ENCODE measurements at places on chromosomes 7 and 10.

DNA sequence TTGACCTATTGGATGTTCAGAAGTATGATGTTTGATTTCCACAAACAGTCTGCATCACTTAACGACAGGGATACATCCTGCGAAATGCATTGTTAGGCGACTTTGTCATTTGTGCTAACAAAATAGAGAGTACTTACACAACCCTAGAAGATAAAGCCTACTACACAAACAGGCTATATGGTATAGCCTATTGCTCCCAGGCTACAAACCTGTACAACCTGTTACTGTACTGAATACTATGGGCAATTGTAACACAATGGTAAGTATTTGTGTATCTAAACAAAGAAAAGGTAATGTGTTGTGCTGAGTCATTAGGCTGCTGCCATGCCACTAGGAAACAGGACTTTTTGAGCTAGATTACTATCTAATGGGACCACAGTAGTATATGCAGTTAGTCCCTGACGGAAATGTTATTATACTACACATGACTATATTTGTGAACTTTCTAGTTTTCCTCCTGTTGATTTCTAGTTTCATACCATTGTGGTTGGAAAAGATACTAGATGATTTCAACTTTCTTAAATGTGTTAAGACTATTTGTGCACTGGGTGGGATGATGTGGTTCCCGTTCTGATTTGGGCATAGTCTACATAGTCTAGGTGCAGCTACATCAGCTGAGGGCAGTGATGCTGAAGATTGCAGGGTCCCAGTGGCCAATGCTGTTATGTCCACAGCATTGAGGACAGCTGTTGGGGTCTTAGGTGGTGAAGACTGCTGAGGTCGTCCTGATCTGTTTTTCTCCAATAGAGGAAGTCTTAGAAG lies 161.7 kb downstream of the HTR7 start:
- H3K4me3 ChIP-seq = no peak overlapping the region
- peaks cover 3% of the 10 kb centered on the region for H3K4me1 ChIP-seq
- H3K27ac ChIP-seq = no peak overlapping the region
- peaks cover 27% of the 10 kb centered on the region for H3K27me3 ChIP-seq
- DNase-seq = peak; percentile 16

- H3K27me3 ChIP-seq = no peaks in the 10 kb centered on the region
- H3K27ac ChIP-seq = no peak overlapping the region
- no peak for DNase-seq
- H3K4me3 ChIP-seq = no peak overlapping the region
These were observed 146.6 kb downstream of the C10orf105 start for GRCh38 chr10:71572962-71573361.

DNA sequence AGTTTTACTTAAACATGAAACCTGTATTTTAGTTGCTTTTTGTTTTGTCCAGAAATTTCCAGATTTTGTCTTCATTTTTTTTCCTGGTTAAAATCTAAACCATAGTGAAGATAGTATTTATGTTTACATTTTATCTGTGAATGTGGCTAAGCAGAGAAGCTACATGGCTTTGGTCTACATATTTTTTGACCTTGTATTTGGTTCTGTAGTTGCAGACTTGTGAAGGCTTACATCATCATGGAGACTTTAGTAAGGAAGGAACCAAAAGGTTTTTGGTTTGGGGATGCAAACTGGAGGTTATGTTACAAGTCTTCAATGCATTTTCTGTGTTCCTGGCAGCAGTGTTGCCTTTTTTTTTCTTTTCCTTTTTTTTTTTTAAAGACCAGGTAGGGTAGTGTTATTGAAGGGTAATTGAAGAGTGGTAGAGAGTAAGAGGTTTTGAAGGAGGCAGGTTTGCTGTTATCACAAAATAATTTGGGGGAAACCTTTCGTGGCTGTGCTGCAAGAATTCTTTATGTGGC lies 30.9 kb upstream of the VDAC2 start:
- no peak overlapping the region for H3K4me3 ChIP-seq
- peaks cover 34% of the 10 kb centered on the region for H3K4me1 ChIP-seq

- DNase-seq = no peak
- no peak overlapping the region for H3K4me3 ChIP-seq
- H3K27me3 ChIP-seq = no peaks in the 10 kb centered on the region
- no peak overlapping the region for H3K27ac ChIP-seq
- H3K36me3 ChIP-seq = no peaks in the 10 kb centered on the region
- H3K4me1 ChIP-seq = no peaks in the 10 kb centered on the region
These were observed 15.6 kb downstream of the CALCR start for GRCh38 chr7:93558705-93559614.

- no peaks in the 10 kb centered on the region for H3K27me3 ChIP-seq
- peaks cover 40% of the 10 kb centered on the region for H3K36me3 ChIP-seq
- no peak overlapping the region for H3K4me3 ChIP-seq
- H3K27ac ChIP-seq = peak overlapping the region; percentile 39
- no peak for DNase-seq
These were observed 33.0 kb downstream of the KIF5B start for GRCh38 chr10:32023264-32023663.

GRCh38 chr10:133117036-133117687 lies 29.4 kb downstream of the ADGRA1 start:
- DNase-seq = no peak
- no peak overlapping the region for H3K27ac ChIP-seq
- no peaks in the 10 kb centered on the region for H3K27me3 ChIP-seq
- H3K4me1 ChIP-seq = no peaks in the 10 kb centered on the region
- no peaks in the 10 kb centered on the region for H3K36me3 ChIP-seq

GRCh38 chr10:81873932-81874816 lies 820 bp upstream of the NRG3 start:
- H3K27ac ChIP-seq = no peak overlapping the region
- H3K4me1 ChIP-seq = peaks cover 11% of the 10 kb centered on the region
- H3K4me3 ChIP-seq = no peak overlapping the region
- H3K27me3 ChIP-seq = peaks cover 41% of the 10 kb centered on the region
- peak; percentile 18 for DNase-seq

DNA sequence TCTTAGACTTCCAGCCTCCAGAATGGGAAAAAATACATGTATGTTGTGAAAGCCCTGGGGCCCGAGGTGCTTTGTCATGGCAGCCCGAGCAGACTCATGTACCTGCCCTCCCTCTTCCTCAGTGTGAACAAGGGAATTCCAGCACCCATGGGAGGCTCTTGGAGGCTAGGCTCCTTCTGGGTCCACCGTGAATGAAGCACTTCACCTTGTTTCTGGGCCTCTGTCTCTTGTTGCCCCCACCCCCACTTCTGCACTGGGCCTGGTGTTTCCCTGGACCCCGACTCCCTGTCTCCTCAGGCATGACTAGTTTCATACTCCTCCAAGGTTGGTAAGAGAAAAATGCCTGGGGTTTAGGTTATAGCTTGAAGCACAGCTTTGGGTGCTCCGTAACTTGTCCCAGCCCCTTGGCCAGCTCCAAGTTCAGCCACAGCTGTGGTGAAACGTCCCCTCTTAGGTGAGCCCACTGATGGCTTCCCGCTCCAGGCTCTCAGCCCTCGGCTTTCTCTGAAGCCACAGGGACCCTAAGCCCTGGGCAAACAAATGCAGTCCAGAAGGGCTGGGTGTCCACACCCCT lies 30.2 kb upstream of the ARHGAP22 start:
- DNase-seq = no peak
- peaks cover 30% of the 10 kb centered on the region for H3K27me3 ChIP-seq
- H3K4me3 ChIP-seq = no peak overlapping the region
- peaks cover 16% of the 10 kb centered on the region for H3K4me1 ChIP-seq
- H3K36me3 ChIP-seq = no peaks in the 10 kb centered on the region

DNA sequence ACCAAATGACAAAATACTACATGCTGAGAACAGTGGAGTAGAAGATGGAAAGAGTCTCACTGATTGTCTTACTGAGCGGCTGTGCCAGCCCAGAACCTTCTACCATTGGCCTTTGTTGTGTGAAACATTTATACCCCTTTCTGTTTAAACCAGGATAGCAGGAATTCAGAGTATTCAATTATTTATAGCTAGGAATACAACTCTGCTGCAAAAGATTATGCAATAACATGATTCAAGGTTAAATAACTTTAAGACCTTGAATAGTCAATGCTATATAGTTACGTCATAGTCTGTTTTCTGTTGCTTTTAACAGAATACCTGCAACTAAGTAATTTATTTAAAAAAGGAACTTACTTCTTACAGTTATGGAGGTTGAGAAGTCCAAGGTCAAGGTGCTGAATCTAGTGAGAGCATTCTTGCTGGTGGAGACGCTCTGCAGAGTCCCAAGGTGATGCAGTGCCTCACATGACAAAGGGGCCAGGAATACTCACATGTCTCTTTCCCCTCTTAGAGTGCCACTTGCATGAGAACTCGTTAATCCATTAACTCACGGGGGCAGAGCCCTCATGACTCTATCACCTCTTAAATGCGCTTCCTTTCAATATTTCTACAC lies 371.8 kb downstream of the MDFIC start:
- no peak for DNase-seq
- no peaks in the 10 kb centered on the region for H3K36me3 ChIP-seq
- H3K4me1 ChIP-seq = no peaks in the 10 kb centered on the region
- H3K4me3 ChIP-seq = no peak overlapping the region
- no peak overlapping the region for H3K27ac ChIP-seq

DNA sequence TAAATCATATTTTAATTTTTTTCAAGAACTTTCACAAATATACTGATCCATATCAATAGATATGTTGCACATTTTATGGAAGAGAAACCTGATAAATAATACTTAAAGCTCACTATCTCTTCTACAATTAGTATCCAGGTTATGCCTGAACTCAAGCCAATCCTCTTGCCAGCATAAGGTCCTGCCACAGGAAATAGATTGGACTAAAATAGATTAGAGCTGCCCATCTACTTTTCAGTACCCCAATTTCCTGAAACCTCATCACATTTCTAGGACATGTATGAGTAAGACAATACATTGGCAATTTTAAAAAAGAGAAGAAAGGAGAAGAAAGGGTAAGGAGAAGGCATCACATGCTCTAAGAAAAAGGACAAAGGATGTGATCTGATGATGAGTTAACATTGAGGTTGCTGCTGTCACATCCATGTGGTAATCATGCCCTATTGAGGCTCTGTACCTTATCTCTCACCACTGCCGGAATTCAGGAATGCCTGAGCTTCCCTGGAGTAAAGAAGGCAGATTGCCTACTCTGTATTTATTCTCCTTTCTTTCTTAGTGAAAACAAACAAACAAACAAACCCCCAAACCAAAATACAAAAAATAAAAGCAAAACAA lies 199.7 kb downstream of the ANK3 start:
- DNase-seq = no peak
- H3K36me3 ChIP-seq = peaks cover 38% of the 10 kb centered on the region
- H3K4me3 ChIP-seq = no peak overlapping the region
- no peak overlapping the region for H3K27ac ChIP-seq
- no peaks in the 10 kb centered on the region for H3K27me3 ChIP-seq
- H3K4me1 ChIP-seq = no peaks in the 10 kb centered on the region

DNA sequence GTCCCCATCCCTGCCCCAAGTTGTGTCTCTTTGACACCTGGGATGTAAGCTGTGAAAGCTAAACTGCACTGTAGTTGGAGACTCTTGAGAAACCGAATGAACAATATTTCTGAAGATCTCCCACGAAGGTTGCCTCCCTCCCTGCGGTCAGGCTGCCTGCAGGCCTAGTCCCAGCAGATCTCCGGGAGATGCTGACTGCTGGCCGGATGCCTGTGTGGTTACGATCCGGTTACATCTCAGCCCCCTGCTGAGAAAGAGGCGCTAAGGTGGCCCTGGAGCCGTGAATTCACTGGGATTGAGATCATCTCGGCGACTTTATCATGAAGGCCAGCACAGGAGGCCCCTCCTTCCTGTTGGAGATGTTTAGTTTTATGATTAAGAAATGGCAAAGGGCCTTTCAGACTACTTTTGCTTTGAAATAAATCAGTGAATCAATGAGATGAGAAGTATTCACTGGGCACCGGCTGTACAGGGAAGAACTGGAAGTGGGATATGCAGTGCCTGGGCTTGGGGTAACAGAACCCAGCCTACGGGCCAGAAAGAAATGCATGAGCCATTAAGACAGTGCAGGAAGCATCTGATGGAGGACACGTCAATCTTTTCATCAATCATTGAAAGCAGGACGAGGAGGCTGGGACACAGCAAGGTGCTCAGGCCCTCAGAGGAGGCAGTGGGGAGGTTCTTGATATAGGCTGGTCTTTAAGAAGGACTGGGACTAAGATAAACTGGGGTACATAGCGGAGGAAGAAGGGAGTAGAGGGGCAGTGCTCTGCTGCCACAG lies 177.6 kb downstream of the PRKAG2 start:
- H3K4me1 ChIP-seq = no peaks in the 10 kb centered on the region
- no peaks in the 10 kb centered on the region for H3K36me3 ChIP-seq
- no peaks in the 10 kb centered on the region for H3K27me3 ChIP-seq
- no peak overlapping the region for H3K27ac ChIP-seq

GRCh38 chr7:108129018-108129965 lies 869 bp downstream of the LAMB4 start:
- H3K27ac ChIP-seq = no peak overlapping the region
- no peak for DNase-seq
- no peaks in the 10 kb centered on the region for H3K36me3 ChIP-seq
- no peaks in the 10 kb centered on the region for H3K4me1 ChIP-seq

DNA sequence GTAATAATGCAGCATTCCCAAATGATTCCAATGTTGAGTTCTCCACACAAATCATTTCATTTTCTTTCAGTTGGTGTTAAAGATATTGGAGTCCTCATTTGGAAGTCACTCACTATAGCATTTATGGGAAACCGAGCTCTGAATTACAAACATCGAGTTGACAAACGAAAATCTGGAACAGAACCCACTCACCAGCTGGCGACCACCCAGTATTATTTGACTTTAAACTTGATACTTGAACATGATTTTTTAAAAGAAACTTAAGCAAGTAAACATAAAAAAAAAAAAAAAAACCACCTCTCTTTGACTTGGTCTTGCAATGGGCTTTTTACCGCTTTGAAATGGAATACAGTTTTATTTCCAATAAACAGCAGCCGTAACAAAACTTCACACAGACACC lies 576.6 kb upstream of the C7orf33 start:
- H3K36me3 ChIP-seq = no peaks in the 10 kb centered on the region
- no peak for DNase-seq
- no peaks in the 10 kb centered on the region for H3K27me3 ChIP-seq
- H3K4me1 ChIP-seq = no peaks in the 10 kb centered on the region
- H3K27ac ChIP-seq = no peak overlapping the region

GRCh38 chr10:102455893-102456471 lies 4.6 kb upstream of the C10orf95 start:
- peaks cover 22% of the 10 kb centered on the region for H3K4me1 ChIP-seq
- H3K4me3 ChIP-seq = no peak overlapping the region

GRCh38 chr10:117936141-117936540 lies 110.6 kb downstream of the RAB11FIP2 start:
- peaks cover 5% of the 10 kb centered on the region for H3K27me3 ChIP-seq
- H3K36me3 ChIP-seq = no peaks in the 10 kb centered on the region
- no peak overlapping the region for H3K4me3 ChIP-seq

GRCh38 chr7:133727476-133728214 lies 399.5 kb upstream of the LRGUK start:
- no peak for DNase-seq
- no peak overlapping the region for H3K4me3 ChIP-seq
- peaks cover 6% of the 10 kb centered on the region for H3K36me3 ChIP-seq
- no peak overlapping the region for H3K27ac ChIP-seq
- no peaks in the 10 kb centered on the region for H3K27me3 ChIP-seq
- H3K4me1 ChIP-seq = no peaks in the 10 kb centered on the region

- peak; percentile 61 for DNase-seq
- peaks cover 18% of the 10 kb centered on the region for H3K36me3 ChIP-seq
- peak overlapping the region; percentile 74 for H3K4me3 ChIP-seq
- peak overlapping the region; percentile 96 for H3K27ac ChIP-seq
- peaks cover 40% of the 10 kb centered on the region for H3K4me1 ChIP-seq
These were observed 624 bp upstream of the ZNF783 start for GRCh38 chr7:149261316-149261828.
